ENCODE measurements at places on chromosomes 4 and X.
A peak's percentile ranks its signal among the peaks of the same experiment; 100 is the strongest.

DNA sequence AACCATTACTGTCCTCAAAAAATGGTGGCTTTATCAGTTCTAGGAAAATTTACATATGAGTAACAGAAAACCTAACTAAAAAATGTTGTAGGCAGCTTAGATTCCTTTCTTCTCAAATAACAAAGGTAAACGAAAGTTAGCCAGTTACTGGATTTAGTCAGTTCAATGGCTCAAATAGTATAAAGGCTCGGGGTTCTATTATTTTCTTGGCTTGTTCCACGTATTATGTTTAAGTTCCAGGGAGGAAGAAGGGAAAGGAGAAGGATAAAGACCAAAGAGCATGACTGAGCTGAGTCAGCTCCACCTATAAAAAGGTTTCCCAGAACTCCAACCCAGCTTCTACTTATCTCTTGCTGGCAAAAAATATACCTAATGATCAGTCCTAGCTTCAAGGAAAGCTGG is 41.0 kb upstream of the MAB21L2 start:
- no peak for DNase-seq

- DNase-seq: no peak
Observed at GRCh38 chrX:57929373-57929772, 19.1 kb upstream of the ZXDA start.

GRCh38 chrX:32937043-32937442 is 274.3 kb downstream of the DMD start:
- DNase-seq: no peak

DNA sequence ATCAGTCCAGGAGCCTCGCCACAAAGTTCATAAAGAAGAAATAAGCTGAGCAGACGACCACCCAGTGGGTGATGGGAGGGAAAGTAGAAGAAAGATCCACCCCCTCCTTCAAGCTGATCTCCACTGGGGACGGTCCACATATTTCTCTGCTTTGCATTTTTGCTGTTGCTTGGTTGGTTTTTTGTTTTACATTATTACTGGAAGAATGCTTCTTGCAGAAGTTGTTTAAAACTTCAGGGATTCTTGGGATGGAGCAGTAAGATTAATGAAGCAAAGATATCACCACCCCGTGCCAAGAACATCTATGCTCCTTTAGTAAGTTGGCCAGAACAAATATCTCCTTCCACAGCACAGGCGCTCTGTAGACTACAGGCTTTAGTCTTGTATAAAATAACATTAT is 30.1 kb downstream of the LGI2 start:
- no peak for DNase-seq

- no peak for DNase-seq
Observed at GRCh38 chr4:109945056-109945455, 32.4 kb downstream of the EGF start.

DNA sequence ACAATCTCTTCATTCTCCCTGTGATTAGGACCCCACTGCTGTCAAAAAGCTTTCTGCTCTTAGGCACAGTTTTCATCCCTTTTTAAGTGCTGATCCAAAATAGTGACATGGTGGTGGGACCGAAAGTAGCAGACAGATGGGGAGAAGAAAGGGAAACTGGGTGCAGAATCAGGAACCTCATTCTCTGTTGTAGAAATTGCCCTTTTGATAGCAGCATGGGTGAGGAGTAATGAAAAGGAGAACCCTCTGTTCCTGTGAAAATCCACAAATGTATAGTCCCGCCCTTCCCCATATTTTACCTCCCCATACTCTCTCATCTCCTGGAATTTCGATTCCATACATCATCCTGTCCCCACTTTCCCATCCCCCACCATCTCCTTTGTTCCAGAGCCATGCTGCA is 126.5 kb downstream of the STIM2 start:
- no peak for DNase-seq

DNA sequence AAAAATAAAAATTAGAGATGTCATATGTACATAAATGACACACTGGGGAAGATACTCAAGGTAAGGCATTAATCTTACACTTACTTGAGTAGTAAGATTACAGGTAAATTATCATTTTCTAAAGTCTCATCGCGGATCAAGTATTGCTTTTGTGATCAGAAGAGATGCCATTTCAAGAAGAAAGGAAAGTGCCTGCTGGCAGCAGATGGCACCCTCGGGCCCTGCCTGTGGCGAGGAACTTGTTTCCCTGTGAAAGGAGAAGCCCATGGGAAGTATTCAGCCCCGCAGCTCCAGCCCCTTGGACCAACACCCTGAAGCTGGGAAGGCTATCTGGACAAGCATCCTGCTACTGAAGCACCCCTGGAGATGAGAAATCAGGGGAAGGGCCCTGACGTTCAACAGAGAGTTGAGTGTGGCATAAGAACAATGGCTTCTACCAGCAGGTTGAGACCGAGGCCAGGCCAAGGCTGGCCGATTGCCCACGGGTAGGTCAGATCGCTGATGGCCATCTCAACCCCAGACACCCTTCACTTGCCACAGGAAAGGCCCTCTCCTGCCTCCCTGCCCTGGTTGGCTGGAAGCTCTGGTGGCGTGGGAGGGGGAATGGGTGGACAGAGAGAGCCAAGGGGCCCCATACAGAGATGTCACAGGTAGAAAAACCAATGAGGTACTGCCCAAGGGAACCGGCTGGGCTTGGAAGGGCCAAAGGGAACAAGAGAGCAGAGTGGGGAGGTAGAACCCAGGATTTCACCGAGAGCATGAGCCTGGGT is 18.8 kb upstream of the MXD4 start:
- no peak for DNase-seq

DNA sequence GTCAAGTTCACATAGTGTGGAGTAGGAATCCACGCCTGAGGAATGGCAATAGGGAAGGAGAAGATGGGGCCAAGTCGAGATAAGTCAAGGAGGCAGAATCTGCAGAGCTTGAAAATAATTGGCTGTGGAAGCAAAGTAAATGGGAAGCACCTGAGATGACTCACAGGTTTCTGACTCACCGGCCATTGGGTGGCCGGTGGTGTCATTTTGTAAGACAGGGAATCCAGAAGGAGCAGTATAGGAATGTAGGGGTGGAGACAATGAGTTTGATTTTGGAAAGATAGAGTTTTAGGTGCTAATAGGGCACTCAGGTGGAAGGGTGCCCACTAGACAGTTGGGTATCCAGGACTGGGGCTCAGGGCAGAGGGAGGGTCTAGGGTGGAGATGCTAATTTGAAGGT is 201.0 kb upstream of the MAMLD1 start:
- DNase-seq: peak; percentile 21

DNA sequence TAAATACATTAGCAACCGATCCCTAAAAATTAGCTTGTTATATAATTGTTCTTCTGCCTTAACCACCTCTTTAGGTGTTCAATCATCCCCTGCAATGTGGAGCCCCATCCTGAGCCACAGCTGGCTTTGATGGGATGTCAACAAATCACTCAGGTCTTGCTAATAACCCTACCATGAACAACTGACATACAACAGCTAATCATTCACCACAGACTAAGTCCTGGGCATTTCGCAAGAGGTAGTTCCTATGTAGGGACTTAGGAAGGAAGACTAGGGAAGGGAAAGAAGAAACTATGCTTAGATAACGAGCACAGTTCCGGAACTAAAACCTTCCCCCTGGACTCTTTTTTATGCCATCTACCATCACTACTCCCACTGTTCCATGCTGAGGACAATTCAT is 63.6 kb upstream of the PTCHD1 start:
- no peak for DNase-seq

DNA sequence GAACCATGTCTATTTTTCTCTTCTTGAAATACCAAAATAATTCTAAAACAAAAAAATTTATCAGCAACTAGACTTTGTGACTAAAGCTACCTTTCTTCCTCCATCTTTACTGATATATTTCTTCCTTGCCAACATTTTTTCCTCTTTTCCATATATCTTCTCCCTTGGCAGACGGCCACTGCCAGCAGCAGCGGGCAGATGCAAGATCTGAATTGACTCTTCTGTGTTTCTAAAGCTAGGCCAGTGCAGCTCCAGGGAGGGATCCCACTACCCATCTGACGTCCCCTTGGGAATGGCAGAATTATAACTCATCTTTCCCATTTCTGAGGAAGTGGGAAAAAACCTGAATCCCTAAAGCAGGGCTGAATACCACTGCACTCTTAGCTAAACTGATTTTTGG is 206.4 kb downstream of the NR3C2 start:
- DNase-seq: no peak

DNA sequence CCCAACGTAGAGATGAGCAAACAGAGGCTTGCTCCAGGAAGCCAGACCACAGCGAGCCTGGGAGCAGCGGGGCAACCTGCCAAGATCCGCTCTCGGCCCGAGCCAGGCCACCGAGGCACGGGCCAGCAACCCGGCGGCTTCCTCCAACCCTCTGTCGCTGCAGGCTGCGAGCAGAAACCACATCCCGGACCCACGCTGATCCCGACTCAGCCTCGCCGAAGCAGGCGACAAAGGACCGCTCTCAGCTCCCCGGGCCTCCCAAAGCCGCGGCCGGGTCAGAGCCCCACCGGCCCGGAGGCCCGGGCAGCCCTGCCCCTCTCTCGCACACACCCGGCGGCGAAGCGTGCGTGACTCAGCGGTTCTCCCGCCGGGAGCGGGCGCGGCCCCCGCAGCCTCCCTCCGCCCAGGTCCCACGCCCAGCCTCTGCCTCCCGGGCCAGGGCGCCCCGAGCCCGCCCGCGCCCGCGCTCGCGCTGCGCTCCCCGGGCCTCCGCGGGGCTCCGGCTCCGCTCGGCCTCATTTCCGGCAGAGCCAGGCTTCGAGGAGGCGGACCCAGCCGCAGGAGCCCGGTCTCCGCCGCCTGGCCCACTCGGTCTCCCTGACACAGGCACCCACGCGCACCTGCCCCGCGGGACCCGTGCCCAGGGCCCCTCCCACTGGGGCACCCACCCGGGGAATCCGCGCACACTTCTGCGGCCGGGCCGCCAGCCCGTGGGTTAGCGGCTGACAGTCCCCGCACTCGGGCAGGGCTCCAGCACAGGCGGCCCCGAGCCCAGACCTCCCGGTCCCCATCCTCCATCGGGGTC is 1.7 kb downstream of the PPP2R2C start:
- DNase-seq: peak; percentile 61

DNA sequence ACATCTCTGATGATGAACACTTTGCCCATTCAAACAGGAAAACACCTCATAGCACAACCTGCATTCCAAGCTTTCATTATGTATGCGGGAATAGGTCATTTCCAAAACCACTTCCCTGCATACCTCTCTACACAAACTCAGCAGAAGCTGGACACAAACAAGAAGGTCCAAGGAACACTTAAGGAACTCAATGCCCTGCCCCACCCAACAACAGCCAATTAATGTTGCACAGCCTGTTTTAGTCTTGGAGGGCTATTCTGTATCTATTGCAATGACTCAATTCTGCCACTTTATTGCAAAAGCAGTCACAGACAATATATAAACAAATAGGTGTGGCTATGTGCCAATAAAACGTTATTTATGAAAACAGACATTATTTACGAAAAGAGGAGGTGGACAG is 16.7 kb downstream of the OPHN1 start:
- no peak for DNase-seq

DNA sequence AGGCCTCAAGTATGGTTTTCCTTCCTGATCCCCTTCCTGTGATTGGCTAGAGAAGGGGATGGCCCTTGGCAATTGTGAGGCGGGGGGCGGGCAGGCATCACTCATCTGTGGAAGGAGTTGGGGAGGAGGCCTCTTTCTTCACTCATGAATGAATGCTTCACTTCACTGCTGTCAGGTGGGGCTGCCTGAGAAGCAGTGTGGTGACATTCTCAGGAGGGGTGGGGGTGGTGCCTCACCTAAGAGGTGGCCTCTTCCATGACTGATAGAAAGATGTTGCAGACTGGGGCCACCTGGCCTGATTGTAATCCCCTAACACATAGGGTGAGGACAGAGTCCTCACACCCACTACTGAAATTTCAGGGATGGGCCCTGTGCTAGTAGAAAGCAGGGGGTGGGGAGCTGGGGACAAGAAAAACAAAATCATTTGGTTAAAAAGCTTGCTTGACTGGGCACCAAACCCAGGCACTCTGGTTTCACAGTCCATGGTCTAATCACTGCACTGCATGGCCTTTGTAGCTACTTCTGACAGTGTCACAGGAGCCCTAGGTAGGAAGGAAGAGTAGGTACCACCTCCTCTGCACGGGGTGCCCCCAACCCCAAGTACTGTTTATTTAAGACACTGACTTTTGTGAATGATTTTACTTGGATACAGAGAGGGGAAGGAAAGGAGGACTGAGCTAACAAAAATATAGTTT is 5.6 kb upstream of the HOPX start:
- DNase-seq: no peak

DNA sequence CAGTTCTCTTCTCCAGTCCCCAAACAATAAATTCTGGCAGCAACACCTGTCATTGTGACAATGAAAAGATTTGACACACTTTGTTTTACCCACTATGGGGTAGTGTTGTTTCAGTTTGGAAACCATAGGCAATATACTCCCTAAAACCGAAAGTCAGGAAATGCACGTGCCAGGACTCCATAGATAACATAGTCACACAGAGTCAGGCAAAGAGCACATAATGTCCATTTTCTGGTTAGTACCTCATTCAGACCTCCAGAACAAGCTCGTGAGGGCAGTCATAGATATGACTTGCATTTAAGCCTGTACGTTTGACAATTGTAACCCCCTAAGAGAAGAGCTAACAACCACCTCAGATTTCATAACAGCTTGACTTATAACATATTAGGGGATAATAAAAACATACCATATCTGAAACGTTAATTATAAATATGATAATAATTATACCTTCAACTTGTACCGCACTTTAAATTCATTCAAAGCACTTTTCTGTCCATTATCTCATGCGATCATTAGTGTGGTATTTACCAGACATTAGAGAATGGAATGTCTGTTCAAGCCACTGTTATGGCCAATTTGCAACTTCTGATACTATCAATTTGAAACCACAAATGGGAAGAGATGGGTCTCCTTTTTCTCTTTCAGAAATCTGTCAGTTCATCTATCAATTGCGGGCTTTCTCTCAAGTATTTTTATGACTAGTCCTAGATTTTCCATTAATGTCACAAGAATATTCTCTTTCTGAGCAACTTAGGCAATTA is 147.4 kb downstream of the LDB2 start:
- no peak for DNase-seq

All from ACHN (cell line).